GOT3 (cell line): ENCODE measurements at places on chromosomes 2 and 18.

DNA sequence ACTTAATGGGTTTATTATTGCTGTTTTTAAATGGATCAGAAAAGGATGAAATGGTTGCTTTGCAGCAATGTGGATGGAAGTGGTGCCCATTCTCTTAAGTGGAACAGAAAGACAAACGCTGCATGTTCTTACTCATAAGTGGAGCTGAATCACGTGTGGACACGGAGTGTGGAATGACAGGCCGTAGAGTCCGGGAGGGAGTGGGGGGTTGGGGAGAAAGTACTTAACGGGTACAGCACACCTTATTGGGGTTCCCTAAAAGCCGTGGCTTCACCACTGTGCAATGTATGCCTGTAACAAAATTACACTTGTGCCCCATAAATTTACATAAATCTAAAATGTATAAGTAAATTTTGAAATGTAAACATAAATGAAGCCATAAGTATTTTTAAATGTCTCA, 64.0 kb upstream of the CTDP1 start:
- DNase-seq = no peak

GRCh38 chr2:219469186-219469724, 29.4 kb upstream of the GMPPA start:
- no peak for DNase-seq

- DNase-seq = no peak
These were observed 4.3 kb upstream of the ADI1 start for GRCh38 chr2:3523551-3524041.

GRCh38 chr18:12420821-12421421, 13.2 kb downstream of the PRELID3A start:
- no peak for DNase-seq

DNA sequence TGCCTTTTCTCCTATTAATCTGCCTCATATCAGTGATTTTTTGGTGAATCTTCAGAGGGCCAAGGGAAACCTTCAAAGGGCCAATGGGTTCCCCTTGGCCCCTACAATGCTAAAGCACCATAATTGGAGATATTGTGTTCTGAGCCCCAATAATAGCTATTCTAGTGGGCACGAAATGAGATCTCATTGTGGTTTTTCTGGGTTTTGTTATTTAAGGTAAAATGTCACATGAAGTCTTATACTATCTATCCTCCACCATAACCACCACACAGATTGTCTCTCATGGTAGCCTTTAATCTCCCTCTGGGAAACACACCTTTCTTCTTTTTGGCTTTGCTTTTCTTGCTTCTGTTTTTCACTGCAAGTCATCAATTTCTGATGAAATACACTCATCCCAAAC, 152.8 kb downstream of the B3GNT2 start:
- no peak for DNase-seq

DNA sequence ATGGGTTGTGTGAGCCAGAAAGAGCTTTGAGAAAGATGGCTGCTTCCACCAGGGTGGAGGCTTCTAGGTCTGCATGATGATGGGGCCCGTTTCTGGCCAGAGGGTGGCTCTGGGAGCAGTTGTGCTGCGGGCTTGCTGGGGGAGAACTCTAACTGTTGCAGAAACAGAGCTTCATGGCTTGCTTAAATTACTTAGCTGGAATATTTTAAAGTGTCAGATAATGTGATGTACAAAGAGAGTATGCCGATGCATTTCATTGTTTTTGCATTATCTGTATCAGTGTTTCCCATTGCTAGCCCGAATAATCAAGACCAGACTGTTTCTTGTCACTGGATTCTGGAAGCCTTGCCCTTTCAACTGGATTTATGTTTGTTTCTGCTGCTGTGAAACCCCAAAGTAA, 6.3 kb upstream of the DRC1 start:
- DNase-seq = no peak

- DNase-seq = no peak
These were observed 321.5 kb downstream of the SATB2 start for GRCh38 chr2:199136242-199136641.
